ENCODE measurements at places on chromosomes 5 and 9.
A peak's percentile ranks its signal among the peaks of the same experiment; 100 is the strongest.

GRCh38 chr5:144196612-144197011 is 25.9 kb downstream of the KCTD16 start:
- DNase-seq, result no peak

DNA sequence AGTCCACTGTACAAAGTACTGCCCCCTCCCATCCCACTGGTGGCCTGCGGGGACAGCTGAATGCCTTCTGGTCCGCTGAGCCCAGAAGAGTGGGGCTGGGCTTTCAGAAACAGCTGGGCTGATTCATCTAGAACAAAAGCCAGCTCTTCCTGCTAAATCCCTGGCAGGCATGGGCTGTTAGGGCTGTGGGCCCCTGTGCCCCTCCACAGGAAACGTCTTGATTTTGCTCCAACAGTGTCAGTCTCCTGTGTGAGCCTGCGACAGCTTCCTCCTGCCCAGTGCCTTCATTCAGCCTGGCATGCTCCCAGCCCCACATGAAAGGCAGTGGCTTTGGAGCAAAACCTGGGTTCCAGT is 6.9 kb upstream of the GSN start:
- peak; percentile 48 for DNase-seq

DNA sequence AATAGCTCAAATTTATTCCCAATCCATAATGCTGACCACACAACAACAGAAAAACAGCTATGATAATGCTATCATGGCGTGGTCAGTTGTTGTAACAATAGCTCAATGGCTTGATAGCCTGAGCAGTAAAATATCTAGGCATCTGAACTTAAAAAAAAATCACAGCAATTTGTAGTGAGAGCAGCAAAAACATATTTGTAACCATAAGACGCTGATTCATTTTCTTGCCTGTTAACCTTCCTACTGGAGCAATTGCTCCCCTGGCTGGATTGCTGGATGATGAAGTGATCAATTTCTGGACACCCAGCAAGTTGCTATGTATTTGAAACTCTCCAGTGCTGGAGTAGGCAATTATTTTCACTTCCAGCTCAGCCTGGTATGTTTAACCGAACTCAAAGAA is 115.1 kb downstream of the PCSK1 start:
- DNase-seq, result no peak

GRCh38 chr5:52727576-52727975 is 60.1 kb upstream of the ITGA1 start:
- DNase-seq, result no peak

- DNase-seq, result no peak
These were observed 73.1 kb upstream of the FST start for GRCh38 chr5:53407373-53407772.

DNA sequence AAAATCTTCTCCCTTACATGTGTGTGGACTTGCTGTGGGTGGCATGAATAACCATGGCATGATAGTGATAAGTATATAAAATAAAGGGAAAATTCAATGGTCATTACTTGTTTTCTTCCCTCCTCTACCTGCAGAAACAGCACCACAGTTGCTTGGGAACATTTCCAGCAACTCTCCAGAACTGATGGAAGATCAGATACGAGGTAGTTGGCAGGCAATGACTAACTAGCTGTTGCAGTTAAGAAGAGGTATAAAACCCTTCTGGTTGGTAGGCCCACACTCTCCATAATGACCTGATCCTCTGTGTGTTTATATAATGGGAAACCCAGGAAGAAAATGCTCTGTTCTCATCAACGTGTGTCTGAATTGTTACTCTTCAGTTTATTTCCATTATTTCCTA is 185.9 kb downstream of the SYK start:
- DNase-seq, result no peak

GRCh38 chr9:97911528-97911927 is 10.8 kb downstream of the TRMO start:
- no peak for DNase-seq

DNA sequence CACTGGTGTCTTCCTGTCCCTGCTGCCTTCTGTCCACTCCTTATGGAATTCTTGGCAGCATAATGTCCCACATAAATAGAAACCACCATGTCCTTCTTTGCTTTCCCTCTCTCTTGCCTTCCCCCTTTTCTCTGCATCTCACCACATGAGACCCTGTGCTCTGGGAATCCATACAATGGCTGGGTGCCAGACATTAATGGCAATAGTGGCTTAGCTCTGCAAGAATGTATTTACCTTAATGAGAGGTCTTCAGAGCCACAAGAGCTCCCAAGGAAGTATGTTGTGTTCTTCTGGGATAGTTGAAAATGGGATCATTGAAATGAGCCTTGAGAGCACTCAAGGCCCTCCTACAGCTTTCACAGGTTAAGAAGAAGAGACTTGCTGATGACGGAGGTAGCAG is 58.7 kb downstream of the ADAMTS16 start:
- peak; percentile 47 for DNase-seq

- DNase-seq, result peak; percentile 24
These were observed 822.5 kb downstream of the PTPRD start for GRCh38 chr9:9790216-9790872.

DNA sequence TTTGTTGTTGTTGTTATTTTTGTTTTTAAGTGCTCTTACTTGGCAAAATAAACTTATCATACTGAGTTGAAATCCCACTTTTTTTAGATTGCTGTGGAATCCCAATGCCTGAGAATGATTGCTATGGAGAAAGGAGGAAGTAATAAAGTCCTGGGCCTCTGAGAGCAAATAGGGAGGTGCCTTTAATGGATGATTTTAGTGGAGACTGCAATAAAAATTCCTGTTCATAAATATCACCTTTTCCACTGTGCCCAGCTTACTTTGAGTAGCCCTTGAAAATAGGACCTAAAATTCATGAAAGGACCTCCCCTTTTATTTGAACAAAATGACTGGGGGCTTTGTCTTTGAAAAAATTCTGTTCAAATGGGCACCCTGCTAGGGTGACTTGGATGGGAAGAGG is 21.8 kb upstream of the ANKH start:
- no peak for DNase-seq

- DNase-seq, result no peak
These were observed 25.4 kb downstream of the OGN start for GRCh38 chr9:92378865-92379560.

DNA sequence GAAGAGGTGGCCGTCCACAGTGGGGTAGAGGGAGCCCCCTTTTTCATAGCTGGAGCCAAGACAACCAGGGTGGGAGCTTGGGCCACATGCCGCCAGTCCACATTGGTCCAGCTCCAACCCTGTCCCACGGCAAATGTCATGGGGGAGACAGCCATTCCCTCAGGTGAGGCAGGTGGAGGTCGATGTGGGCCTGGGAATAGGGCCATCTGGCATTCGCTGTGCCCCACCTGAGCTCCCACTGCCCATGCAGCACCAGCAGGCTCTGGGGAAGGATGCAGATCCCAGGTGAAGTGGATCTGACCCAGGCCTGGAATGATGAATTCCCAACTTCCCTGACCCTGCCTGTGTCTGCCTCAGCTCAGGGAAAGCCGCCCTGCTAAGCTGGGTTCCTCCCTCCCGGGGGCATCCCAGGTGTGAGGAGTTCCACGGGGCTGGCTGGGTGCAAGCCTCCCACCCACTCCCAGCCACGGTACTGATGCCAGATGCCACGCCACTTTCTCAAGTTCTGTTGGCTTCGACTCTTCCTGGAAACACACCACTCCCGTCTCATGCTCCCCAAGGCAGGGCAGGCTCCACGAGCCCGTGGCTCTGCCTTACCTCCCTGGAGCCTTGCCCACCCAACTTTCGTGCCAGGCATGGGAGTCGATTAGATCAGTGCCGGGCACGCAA is 25.2 kb upstream of the FCN2 start:
- no peak for DNase-seq

DNA sequence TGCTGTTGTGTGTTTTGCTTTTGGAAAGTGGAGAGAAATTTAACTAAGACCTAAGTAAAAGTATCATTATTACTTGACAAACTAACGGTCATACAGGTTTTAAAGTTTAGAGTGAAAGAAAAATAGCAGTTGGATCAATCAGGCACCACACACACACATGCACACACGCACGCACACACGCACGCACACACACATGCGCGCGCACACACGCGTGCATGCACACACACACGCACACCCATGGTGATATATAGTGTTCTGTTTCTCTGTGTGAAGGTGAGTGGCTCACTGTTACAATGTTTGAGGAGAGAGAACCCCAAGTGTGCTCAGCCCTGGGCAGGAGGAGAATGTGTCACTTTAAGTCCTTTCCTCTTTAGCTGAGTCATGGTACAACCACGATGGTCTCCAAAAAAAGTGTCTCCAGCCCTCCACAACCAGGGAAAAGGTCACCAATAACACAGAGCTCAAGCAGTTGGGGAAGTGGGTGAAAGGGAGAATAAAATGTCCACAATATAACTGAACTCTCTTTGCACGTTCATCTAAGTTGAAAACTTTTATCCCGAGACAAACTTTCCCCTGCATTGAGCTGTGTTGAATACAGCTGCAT is 3.2 kb downstream of the ZNF366 start:
- DNase-seq, result no peak

- no peak for DNase-seq
These were observed 90.3 kb upstream of the LARP1 start for GRCh38 chr5:154664869-154665268.

DNA sequence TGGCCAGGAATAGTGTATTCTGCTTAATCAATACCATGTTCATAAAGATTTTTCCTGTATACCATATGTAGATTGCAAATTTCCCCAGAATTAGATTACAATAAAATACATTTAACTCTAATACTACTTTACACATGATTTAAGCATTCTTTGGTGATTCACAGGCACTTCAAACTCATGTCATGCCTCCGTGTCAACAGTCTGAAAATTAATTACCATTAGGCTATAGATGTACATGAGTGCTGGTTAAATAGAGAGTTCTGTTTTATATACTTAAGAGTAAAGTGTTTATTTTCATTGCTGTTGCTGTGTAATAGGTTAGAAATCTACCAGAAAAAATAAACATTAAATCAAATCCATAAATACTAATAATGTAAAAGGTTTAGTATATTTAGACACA is 159.8 kb downstream of the ZSWIM6 start:
- no peak for DNase-seq

- DNase-seq, result no peak
These were observed 68.5 kb downstream of the RICTOR start for GRCh38 chr5:39005566-39006232.

DNA sequence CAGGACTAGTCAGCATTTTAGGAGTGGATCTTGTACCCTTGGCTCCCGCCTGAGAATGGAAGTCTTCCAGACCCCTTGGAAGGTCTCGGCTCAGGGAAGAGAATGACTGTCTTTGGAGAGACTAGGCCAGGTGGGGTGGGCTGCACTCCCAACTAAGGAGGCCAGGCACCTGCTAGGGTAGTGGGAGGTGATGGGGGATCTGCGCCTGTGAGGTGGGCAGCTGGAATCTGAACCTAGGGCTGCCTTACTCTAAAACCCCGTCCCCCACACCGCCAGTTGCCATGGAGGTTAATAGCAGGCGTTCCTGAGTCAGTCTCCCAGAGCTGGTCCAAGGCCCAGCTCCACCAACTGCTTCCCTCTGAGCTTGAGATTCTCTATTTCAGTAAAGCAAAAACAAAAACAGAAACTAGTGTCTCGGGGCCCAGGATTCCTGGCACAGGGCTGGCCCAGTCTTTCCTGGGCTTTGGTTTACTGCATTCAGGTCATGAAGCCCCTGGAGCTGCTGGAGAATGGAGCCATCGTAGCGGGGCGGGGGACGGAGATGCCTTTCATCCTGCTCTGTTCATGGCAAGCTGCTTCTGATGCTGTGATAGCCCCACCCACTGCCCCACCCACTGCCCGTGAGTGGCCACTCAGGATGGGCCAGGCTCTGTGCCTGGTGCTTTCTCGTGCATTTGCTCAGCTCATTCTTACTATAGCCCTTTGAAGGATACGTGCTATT is 57.5 kb downstream of the DAB2IP start:
- no peak for DNase-seq

DNA sequence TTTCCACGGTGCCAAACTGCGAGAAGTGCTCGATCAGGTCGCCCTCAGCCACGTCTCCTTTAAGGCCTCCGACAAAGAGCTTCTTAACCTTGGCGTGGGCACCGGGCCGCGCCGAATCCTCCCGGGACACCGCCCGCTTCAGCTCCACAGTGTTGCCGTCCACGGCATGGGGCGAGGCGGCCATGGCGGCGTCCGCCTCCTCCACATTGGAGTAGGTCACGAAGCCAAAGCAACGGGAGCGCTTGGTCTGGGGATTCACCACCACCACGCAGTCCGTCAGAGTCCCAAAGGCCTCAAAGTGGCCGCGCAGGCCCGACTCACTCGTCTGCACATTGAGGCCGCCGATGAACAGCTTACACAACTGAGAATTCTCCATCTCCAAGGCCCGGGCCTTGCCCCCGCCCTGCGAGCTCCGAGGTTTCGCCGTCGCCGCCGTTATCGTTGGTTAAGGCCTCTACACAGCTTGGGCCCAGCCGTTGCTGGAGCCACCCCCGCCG is 424 bp downstream of the HNRNPA0 start:
- DNase-seq, result no peak

GRCh38 chr5:142388696-142389095 is 63.9 kb upstream of the SPRY4 start:
- no peak for DNase-seq

- DNase-seq, result no peak
These were observed 205.9 kb downstream of the TRIO start for GRCh38 chr5:14349029-14349428.

- no peak for DNase-seq
These were observed 388.1 kb downstream of the SEMA5A start for GRCh38 chr5:9157811-9158210.

- no peak for DNase-seq
These were observed 156.3 kb downstream of the PLPPR1 start for GRCh38 chr9:101184813-101185278.

- DNase-seq, result no peak
These were observed 26.2 kb upstream of the TDRD7 start for GRCh38 chr9:97385626-97386264.

GRCh38 chr9:98365781-98366180 is 110.3 kb upstream of the TBC1D2 start:
- DNase-seq, result no peak

GRCh38 chr9:137188086-137188489 is 272 bp downstream of the ANAPC2 start:
- DNase-seq, result no peak
